ENCODE measurements at places on chromosomes 1 and 21. TPM values are rescaled to one million over a fixed set of nuclear protein-coding genes. Genes with fewer than 3 reads are reported as not detected.

- no peak for DNase-seq
These were observed 704 bp downstream of the CAPZA1 start for GRCh38 chr1:112620377-112620695.

GRCh38 chr1:12276225-12276624 lies 46.4 kb downstream of the VPS13D start:
- no peak for DNase-seq

GRCh38 chr1:39800471-39800835 lies 11.8 kb upstream of the BMP8B start:
- DNase-seq = no peak

DNA sequence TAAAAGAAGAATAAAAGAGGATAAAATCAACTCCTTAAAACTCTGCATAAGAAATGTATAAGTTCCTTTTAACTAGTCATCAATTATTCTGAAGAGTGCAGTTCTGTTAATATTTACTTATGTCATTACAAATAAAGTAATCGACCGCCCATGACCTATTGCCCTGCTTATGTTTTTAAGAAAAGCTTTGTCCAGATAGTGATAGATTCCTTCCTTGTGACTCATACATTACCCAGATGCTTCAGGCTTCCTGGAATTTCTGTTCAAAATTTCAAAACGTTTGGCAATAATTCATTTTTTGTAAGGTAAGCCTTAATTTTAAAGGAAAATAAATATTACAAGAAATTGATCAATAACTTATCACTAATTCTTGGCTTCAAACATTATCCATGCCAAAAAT lies 918.2 kb upstream of the ADGRL2 start:
- no peak for DNase-seq

DNA sequence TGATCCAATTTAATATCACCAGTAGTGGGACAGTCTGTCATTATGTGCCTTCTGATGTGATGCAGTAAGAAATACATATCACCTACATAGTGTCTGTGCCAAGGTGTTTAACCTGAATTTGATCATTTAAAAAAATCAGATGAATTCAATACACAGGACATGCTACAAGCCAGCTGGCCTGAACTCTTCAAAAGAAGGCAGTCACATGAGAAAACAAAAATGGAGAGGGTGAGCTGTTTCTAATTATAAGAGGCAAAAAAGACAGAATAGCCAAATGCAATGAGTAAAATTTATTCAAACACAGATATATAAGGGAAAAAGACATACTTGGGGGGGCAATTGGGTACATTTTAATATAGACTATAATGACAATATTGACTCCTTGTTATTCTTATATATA lies 66.5 kb downstream of the ST3GAL3 start:
- no peak for DNase-seq

DNA sequence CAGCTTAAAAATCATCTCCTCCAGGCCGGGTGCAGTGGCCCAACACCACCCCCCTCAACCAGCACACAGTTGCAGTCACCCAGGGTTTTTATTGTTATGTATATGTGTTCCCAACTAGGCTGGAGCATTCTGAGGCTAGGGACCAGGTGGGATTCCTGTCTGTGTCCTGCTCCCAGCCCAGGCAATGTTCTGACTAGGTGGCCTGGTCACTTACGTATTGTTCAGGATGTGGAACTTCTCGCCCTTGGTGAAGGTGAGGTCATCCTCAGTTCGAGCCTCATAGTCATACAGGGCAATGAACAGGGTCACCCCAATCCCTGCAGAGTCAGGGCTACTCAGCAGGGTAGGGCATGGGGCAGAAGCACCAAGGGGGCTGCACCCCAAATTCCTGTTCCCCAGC lies 12.2 kb downstream of the FGR start:
- no peak for DNase-seq

GRCh38 chr1:53400761-53401674 lies 58.2 kb upstream of the DMRTB1 start:
- DNase-seq = no peak

- no peak for DNase-seq
These were observed 8.9 kb downstream of the COL9A2 start for GRCh38 chr1:40308036-40308727.

GRCh38 chr1:85578321-85579295 lies 2.0 kb upstream of the CCN1 start:
- DNase-seq = no peak

DNA sequence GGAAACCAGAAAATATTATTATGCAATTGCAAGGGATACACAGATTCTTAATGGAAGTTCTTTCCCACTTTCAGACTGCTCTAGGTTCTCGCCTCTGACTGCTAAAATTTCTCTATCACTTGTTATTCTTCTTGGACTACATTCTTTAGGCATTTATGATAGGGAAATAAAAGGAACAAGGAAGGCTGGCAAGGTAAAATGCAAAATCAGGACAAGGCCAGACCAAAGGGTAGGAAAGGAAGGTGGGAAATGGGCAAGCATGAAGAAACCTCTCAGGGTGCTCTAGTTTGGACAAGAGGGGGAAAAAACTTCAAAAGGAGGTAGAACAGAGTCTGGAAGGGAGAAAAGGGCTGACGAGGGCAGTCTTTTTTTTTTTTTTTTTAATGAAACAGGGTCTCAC lies 26.2 kb downstream of the UROD start:
- DNase-seq = no peak

- no peak for DNase-seq
These were observed 49.9 kb upstream of the KCNH1 start for GRCh38 chr1:211183747-211184313.

DNA sequence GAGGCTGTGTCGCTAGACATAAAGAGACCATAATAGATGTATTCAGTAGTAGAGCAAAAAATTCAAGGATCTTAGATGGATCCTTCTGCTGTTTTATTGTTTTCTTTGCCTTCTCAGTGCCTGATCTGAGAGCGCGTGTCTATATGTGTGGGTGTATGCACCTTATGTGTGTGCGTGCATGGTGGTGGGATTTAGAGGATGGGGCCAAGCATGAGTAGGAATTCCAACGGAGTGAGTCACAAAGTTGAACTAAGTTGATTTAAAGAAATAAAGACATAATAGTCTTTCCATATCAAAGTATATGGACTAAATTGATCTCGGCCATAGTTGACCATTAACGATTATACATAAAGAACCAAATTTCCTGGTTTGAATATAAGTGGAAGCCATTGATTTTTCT lies 178.7 kb downstream of the CYYR1 start:
- DNase-seq = no peak

- no peak for DNase-seq
These were observed 34.1 kb downstream of the BMP8A start for GRCh38 chr1:39525366-39526165.

DNA sequence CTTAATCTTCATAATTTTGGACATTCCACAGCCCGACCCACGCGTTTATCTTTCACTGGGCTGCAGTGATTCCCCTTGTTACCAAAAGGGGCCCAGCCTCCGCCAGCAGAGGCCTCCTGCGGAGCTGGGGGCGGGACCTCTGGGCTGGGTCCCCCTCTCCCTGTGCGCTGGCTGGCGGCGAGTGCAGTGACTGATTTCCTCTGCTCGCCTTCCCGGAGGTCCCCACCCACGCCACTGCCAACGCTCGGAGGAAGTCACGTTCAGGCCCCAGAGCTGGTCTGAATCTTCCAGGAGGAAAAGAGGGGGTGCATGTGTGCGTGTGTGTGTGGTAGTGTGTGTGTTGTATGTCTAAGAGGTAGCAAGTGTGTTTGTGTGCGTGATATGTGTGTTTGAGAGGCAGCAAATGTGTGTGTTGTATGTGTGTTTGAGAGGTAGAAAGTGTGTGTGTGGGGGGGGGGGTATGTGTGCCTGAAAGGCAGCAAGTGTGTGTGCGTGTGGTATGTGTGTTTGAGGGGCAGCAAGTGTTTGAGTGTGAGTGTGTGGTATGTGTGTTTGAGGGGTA lies 35.0 kb upstream of the JAK1 start:
- DNase-seq = peak; percentile 83

DNA sequence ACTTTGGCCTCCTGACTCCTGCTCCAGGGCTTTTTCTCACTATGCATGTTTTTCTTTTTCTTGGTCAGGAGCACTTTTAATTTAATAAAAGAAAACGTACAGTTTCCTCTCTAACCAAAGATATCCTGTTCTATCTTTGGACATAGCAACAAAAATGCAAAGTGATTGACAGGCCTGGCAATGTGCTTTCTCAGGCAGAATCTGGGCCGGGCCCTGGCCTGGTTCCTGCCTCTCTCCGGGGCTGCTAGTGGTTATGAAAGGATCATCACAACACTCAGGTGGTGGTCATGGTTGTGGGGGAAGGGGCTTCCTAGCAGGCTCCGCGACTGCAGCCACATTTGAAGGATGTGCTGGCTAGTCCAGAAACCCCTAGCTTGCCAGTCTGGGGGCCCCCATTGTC lies 85.8 kb upstream of the USP24 start:
- no peak for DNase-seq

GRCh38 chr1:119632103-119632490 lies 16.0 kb downstream of the ZNF697 start:
- peak; percentile 59 for DNase-seq

DNA sequence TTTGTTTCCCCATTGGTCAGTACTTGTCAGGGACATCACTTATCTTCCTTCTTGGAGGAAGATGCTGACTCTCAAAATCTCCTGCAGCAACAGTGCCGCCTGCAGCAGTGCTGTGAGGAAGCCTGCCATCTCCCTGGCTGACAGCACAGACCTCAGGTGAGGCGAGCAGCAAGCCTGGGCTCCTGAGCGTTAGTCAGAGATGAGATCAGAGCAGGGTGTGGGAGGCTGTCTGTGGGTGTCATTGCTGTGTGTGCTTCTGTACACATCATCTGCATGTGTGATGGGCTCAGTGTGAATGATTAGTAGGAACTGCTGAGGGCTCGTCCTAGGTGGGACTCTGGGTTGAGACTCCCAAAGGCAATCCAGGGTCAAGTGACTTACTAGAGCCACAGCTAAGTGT lies 6.1 kb downstream of the STRIP1 start:
- no peak for DNase-seq

GRCh38 chr21:42841156-42841915 lies 38.0 kb downstream of the WDR4 start:
- DNase-seq = peak; percentile 45

DNA sequence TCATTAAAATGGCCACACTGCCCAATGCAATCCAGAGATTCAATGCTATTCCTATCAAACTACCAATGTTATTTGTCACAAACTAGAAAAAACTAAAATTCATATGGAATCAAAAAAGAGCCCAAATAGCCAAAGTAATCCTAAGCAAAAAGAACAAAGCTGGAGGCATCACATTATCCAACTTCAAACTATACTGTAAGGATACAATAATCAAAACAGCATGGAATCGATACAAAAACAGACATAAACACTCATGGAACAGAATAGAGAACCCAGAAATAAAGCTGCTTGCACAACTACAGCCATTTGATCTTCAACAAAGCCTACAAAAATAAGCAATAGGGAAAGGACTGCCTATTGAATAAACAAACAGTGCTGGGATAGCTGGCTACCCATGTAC lies 100.4 kb downstream of the FAF1 start:
- DNase-seq = no peak

- DNase-seq = no peak
These were observed 74.5 kb downstream of the ITPKB start for GRCh38 chr1:226664413-226665101.

GRCh38 chr1:66302815-66303214 lies 231.1 kb upstream of the SGIP1 start:
- no peak for DNase-seq

GRCh38 chr1:42221952-42222606 lies 57.5 kb upstream of the GUCA2A start:
- DNase-seq = no peak

SPRR1B gene
- total RNA-seq = not detected

TMEM61 gene
- 0.20 TPM for total RNA-seq

OR2L5 gene
- total RNA-seq = not detected

C1orf105 gene
- total RNA-seq = 0.24 TPM

AKR7A3 gene
- total RNA-seq = 144 TPM

RHCE gene
- 1.0 TPM for total RNA-seq

UBXN10 gene
- 2.4 TPM for total RNA-seq

RGS16 gene
- 0.87 TPM for total RNA-seq

ADGRB2 gene
- total RNA-seq = not detected

GJB5 gene
- total RNA-seq = not detected
